ENCODE measurements at places on chromosomes 6 and 20.

GRCh38 chr20:58303547-58303946 is 6.0 kb upstream of the RAB22A start:
- DNase-seq: no peak

GRCh38 chr20:57480444-57481160 is 44.3 kb downstream of the CTCFL start:
- DNase-seq: peak; percentile 60

DNA sequence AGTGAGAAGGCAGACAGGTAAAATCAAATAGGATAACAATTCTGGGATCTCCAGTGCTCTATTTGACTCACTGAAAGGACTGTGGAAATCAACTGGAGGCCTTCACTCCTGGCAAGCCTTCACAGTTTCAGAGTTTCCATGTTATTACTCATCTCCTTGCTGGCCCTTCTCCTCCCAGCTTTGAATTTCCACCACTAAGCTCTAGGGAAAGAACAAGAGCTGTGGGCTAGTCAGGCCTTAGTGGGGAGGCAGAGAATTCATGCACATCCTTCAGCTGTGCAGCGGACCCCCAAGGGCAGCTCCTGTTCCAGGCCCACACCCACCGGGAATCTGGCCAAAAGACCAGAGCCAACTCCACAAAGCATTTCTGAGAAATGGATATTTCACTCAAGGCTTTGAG is 26.0 kb downstream of the MYLIP start:
- DNase-seq: no peak

- DNase-seq: peak; percentile 44
Measured at GRCh38 chr6:7050872-7051779, 56.6 kb upstream of the RREB1 start.

- no peak for DNase-seq
Measured at GRCh38 chr6:141415896-141416295, 716.8 kb upstream of the GJE1 start.

DNA sequence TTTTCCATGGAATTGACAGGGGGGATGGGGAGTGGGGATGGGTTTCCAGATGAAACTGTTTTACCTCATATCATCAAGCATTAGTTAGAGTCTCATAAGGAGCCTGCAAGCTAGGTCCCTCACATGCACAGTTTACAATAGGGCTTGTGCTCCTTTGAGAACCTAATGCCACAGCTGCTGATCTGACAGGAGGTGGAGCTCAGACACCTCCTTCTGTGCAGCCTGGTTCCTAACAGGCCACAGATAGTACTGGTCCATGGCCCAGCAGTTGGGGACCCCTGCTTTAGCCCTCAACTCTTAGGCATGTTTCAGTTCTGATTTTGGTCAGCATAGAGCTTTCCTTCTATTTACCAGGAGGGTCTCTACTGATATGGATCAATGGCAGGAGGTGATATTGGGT is 251.6 kb downstream of the LAMA2 start:
- DNase-seq: no peak

DNA sequence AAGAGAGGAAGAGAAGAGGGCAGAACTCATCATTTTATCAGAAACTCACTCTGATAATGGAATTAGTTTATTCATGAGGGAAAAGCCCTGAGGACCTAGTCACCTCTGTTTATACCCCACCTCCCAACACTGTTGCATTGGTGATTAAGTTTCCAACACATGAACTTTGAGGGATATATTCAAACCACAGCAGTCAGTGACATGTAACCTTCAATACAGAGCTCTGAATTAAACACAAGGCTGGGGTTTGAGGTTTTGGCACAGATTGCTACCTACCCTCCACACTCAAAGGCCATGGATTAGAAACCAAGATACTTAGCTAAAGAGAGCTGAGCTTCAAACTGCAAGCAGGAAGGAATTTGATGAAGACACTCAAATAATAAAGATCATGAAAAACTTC is 48.5 kb upstream of the MOCS1 start:
- DNase-seq: no peak

DNA sequence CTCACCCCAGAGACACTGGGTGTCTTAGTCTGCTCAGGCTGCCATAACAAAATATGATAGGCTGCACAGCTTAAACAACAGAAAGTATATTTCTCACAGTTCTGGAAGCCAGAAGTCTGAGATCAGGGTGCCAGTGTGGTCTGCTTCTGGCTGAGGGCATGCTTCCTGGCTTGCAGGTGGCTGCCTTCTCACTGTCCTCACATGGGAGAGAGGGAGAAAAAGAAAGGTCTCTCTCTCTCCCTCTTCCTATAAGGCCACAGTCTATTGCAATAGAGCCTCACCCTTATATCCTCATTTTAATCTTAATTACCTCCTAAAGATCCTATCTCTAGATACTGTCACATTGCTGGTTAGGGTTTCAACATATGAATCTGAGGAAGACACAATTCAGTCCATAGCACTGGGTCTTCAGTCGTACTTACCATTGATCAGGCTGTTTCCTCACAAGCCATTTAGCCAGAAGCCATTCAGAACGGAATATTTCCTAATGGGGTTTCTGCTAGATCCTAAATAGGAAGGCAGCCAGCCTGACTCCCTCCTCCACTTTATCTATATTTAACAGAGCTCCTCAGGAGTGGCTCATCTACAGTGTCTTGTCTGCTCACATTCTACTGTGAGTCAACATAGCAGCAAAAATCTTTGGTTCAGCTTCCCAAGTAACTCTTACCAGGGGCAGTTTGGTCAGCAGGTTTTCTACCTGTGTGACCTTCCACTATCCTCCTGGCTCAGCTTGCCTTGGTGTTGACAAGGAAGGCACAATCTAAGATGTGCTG is 42.2 kb downstream of the CD164 start:
- no peak for DNase-seq

GRCh38 chr6:142692942-142693341 is 252.0 kb downstream of the HIVEP2 start:
- peak; percentile 65 for DNase-seq

DNA sequence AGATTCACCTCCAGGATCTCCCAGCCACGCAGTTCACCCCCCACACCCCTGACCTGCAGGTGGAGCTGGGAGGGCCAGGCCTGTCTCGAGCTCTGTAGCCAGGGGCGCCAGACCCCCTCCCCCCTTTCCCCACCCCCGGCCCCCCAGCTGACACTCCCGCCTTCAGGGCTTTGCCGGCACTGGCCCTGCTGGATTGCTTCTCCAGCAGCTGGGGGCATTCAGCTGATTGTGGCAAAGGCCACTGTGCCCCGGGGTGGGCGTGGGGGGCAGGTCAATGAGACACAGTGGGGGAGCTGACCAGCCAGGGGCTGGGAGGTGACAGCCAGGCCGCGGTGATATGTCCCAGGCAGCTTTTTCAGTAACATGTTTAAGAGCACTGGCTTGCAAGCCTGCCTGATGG is 22.2 kb downstream of the ZBP1 start:
- no peak for DNase-seq
